Spinal cord (tissue), 10 donors: ENCODE measurements at places on chromosomes 3 and 15. TPM values are rescaled to one million over a fixed set of nuclear protein-coding genes. Genes with fewer than 3 reads are reported as not detected.

DNA sequence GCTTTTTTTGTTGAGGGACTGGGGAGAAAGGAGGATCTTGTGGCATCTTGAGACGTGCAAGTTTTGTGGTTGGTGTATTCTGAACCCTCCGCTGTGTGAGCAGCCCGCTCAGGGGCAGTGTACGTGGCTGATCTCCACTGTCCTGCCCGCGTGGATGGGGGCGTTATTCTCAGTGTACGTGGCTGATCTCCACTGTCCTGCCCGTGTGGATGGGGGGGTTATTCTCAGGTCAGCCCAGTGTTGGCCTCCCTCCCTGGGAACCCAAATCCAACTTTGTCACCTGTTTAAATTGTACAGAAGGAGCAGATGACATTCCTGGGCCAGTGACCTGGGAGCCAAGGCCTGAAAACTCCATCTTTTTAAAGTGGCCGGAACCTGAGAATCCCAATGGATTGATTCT is 84.0 kb downstream of the PGPEP1L start:
- no peak for DNase-seq
- peaks cover 17% of the 10 kb centered on the region for H3K4me1 ChIP-seq
- no peak overlapping the region for H3K27ac ChIP-seq
- H3K36me3 ChIP-seq, result peaks cover 37% of the 10 kb centered on the region
- H3K4me3 ChIP-seq, result no peak overlapping the region

- no peaks in the 10 kb centered on the region for H3K4me1 ChIP-seq
- DNase-seq, result no peak
- peaks cover 8% of the 10 kb centered on the region for H3K36me3 ChIP-seq
Measured at GRCh38 chr15:75036212-75036616, 12.8 kb downstream of the PPCDC start.

Gene APBA2
- 46.2 TPM for total RNA-seq

GRCh38 chr3:143064777-143065176 is 54.8 kb upstream of the CHST2 start:
- no peaks in the 10 kb centered on the region for H3K4me1 ChIP-seq
- no peak overlapping the region for H3K27ac ChIP-seq
- H3K27me3 ChIP-seq, result no peaks in the 10 kb centered on the region
- H3K36me3 ChIP-seq, result no peaks in the 10 kb centered on the region

DNA sequence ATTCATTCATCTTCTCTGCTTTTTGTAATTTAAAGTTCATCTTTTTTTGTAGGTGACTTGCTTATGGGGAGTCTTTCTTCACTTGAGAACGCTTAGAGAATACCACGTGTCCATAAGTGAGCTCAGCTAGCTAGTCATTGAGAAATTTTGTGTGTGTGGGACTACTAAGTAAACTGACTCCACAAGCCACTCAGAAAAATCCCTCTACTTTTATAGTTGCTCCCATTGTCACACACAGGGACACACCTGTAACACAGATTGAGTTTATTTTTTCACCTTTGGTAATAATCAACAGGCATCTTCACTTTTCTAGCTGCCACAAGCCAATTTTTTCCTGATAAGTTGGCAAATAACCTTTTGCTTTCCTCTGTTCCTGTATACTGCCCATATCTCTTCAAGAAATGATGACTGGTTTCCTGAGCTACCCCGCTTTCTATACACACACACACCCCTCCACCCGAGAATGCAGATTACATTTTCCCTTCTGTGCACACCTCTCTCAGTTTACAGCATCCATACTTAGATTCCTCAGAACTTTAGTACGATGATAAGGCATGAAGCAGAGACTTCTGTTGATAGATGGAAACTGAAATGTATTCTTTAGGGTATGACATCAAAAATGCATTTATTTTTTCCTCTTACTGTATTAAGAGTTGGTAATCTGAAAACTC is 4.6 kb downstream of the TSC22D2 start:
- H3K36me3 ChIP-seq, result peaks cover 4% of the 10 kb centered on the region
- peak; percentile 45 for DNase-seq
- peaks cover 4% of the 10 kb centered on the region for H3K4me1 ChIP-seq
- H3K27ac ChIP-seq, result no peak overlapping the region
- H3K27me3 ChIP-seq, result no peaks in the 10 kb centered on the region

GRCh38 chr3:72308641-72309040 is 523.7 kb upstream of the PROK2 start:
- H3K4me1 ChIP-seq, result peaks cover 23% of the 10 kb centered on the region
- DNase-seq, result no peak
- no peaks in the 10 kb centered on the region for H3K36me3 ChIP-seq
- H3K4me3 ChIP-seq, result no peak overlapping the region
- peaks cover 26% of the 10 kb centered on the region for H3K27me3 ChIP-seq

GRCh38 chr3:23114432-23114831 is 88.7 kb upstream of the UBE2E2 start:
- H3K4me1 ChIP-seq, result peaks cover 3% of the 10 kb centered on the region
- no peaks in the 10 kb centered on the region for H3K36me3 ChIP-seq
- no peaks in the 10 kb centered on the region for H3K27me3 ChIP-seq
- no peak overlapping the region for H3K4me3 ChIP-seq
- DNase-seq, result no peak
- no peak overlapping the region for H3K27ac ChIP-seq

DNA sequence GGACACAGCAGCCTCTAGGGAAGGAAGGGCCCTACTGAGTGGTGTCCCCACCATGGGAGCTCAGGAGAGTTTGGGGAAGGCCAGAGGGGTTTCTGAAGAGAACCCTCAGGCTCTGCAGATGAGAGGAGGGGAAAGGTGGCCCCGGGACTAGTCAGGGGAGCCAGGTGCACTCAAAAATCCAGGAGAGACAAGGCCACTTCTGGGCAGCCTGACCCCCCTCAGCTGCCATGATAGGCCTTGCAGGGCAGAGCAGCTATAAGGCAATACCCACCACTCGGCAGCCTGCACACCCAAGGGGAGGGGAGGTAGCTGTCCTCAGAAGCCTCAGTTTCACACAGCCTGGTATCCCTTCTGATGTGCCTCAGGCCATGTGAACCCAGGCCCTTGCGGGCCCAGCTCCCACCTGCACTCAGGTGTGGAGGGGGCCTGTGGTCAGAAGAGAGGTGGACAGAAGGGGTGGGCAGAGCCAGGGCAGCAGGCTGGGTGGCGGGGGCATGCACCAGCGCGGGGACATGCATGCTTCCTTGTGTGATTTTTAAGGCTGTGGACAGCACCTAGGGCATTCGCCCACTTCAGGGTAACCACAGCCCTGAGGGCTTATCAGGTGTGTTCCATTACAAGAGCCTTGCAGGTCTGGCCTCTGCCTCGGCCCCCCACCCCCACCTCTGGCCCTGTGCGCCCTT is 34.6 kb downstream of the SRPRB start:
- H3K27ac ChIP-seq, result no peak overlapping the region
- H3K27me3 ChIP-seq, result no peaks in the 10 kb centered on the region
- no peaks in the 10 kb centered on the region for H3K4me1 ChIP-seq
- peaks cover 67% of the 10 kb centered on the region for H3K36me3 ChIP-seq

- H3K27me3 ChIP-seq, result no peaks in the 10 kb centered on the region
- H3K4me1 ChIP-seq, result no peaks in the 10 kb centered on the region
- H3K27ac ChIP-seq, result no peak overlapping the region
- H3K36me3 ChIP-seq, result no peaks in the 10 kb centered on the region
- no peak for DNase-seq
- no peak overlapping the region for H3K4me3 ChIP-seq
Measured at GRCh38 chr15:99763827-99764226, 30.6 kb upstream of the LYSMD4 start.

Gene DISP2
- total RNA-seq, result 13.3 TPM

- no peak overlapping the region for H3K27ac ChIP-seq
- no peaks in the 10 kb centered on the region for H3K36me3 ChIP-seq
- no peak overlapping the region for H3K4me3 ChIP-seq
- H3K27me3 ChIP-seq, result no peaks in the 10 kb centered on the region
- DNase-seq, result no peak
Measured at GRCh38 chr3:102745881-102746280, 311.1 kb downstream of the ZPLD1 start.

Gene GATA2
- 0.99 TPM for total RNA-seq

DNA sequence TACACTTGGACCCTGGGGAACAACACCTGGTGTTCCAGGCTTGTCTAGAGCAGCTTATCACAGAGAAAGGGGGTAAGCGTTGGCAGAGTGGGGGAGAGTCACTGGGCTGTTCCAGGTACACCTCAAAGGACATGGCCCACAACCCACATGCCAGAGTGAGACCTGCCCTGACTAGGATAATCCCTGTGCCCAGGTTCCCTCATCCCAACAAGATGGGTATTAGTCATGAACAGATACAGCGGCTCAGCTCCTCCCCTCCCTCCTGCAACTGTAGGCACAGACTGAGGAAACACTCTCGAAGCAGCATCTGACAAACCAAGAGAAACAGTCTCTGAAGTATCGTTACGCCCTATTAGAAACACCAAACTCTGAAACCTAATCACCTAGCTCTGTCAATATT is 32.1 kb upstream of the RPS17 start:
- H3K36me3 ChIP-seq, result no peaks in the 10 kb centered on the region
- peak overlapping the region; percentile 20 for H3K27ac ChIP-seq
- no peak overlapping the region for H3K4me3 ChIP-seq

Gene CLDN16
- total RNA-seq, result 0.39 TPM

Gene ZCWPW2
- 1.6 TPM for total RNA-seq

DNA sequence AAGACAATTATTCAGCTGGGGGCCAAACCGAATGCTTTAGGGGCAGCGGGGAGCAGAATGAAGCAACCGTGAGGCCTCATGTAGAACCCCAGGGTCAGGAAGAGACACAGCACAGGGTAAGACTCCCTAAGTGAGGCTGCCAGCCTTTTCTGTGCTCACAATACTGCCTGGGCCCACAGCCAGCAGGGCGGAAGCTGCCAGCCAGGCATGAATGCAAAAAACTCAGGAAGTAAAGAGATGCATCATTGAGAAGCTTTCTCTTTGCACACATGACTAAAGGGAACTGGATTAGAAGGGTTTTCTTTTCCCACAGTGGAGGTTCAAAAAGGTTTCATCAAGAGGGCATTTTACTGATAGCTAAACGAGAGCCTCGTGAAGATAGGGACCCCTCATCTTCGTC is 33.3 kb downstream of the CA12 start:
- no peaks in the 10 kb centered on the region for H3K27me3 ChIP-seq
- H3K36me3 ChIP-seq, result peaks cover 6% of the 10 kb centered on the region
- DNase-seq, result peak; percentile 92
- H3K4me3 ChIP-seq, result no peak overlapping the region

- DNase-seq, result no peak
- no peaks in the 10 kb centered on the region for H3K36me3 ChIP-seq
- no peak overlapping the region for H3K4me3 ChIP-seq
Measured at GRCh38 chr15:95663156-95664100, 667.1 kb upstream of the NR2F2 start.

DNA sequence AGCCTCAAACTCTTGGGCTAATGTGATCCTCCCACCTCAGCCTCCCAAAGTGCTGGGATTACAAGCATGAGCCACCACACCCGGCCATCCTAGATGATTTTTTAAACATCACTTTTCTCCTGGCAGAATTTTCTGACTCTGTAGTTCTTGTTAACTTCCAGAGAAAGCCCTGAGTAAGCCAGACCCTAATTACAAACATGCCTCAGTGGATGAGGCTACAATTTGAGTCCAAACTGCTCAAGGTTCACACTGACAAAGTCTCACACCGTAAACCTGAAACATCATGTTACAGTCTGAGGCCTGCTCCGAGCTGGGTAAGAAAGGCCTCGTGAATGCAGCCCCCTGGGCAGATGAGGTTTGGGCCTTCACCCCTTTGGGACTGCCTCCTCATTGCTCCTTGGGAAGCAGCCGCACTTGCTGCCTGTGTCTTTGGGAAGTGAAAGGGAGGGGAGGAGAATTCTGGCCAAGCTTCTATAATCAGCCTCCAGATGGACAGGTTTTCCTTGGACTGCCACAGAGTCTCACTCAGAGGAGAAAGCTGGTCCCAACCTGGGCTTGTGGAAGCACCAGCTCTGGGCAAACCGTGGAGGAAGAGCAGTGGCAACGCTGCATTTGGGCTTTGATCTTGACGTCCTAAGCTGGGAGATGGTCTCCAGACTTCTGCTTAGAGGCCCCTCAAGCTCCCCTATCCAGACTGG is 46.0 kb downstream of the CA12 start:
- DNase-seq, result no peak
- H3K4me1 ChIP-seq, result peaks cover 14% of the 10 kb centered on the region
- H3K27me3 ChIP-seq, result no peaks in the 10 kb centered on the region
- no peak overlapping the region for H3K4me3 ChIP-seq
- no peak overlapping the region for H3K27ac ChIP-seq
- peaks cover 11% of the 10 kb centered on the region for H3K36me3 ChIP-seq

DNA sequence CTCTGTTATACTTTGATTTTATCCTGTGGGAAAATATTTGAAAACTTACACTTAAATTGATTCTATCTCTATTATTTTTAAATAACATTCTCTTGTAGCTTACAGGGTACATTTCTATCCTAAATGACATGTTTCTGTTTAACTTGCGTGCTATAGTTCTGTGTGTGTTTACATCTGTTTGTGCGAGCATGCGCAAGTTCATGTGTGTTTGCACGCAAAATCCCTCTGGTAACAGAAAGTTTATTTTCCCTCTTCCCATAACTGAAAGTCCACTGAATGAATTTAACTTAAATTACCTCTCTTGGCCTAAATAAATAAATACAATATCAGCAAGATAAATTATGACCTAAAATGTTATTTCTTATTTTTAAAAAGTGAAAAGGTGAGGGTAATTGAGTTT is 117.3 kb upstream of the NEO1 start:
- DNase-seq, result no peak
- H3K27ac ChIP-seq, result no peak overlapping the region

- peaks cover 9% of the 10 kb centered on the region for H3K36me3 ChIP-seq
- H3K27ac ChIP-seq, result no peak overlapping the region
- no peaks in the 10 kb centered on the region for H3K27me3 ChIP-seq
Measured at GRCh38 chr3:64546856-64547255, 140.9 kb downstream of the ADAMTS9 start.

Gene ATRIP
- 5.5 TPM for total RNA-seq

GRCh38 chr3:29314727-29315088 is 33.8 kb downstream of the RBMS3 start:
- no peaks in the 10 kb centered on the region for H3K36me3 ChIP-seq
- no peaks in the 10 kb centered on the region for H3K27me3 ChIP-seq
- no peak overlapping the region for H3K4me3 ChIP-seq
- no peak overlapping the region for H3K27ac ChIP-seq

Gene TIGIT
- total RNA-seq, result 0.10 TPM

Gene GOLGA8S
- total RNA-seq, result 0.39 TPM

Gene PLOD2
- 67.7 TPM for total RNA-seq

DNA sequence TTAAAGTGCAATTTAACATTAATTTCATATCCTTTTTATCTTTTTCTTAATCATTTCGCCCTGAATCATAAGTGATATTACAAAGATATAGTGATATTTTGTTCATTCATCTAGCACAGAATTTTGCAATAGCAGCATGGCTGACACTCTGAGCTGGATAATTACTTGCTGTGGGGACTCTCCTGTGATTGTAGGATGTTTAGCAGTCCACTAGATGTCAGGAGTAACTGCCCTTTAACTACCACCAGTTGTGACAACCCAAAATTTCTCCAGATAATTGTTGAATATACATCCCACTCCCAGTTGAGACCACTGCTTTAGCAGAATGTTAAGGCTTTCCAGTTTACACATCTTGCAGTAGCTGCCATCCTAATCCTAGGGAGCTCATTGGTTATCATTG is 196.8 kb upstream of the MBNL1 start:
- no peaks in the 10 kb centered on the region for H3K4me1 ChIP-seq
- H3K36me3 ChIP-seq, result no peaks in the 10 kb centered on the region
- DNase-seq, result no peak
- no peak overlapping the region for H3K27ac ChIP-seq
- H3K4me3 ChIP-seq, result no peak overlapping the region

- H3K4me3 ChIP-seq, result no peak overlapping the region
- no peaks in the 10 kb centered on the region for H3K27me3 ChIP-seq
- no peak for DNase-seq
- H3K4me1 ChIP-seq, result no peaks in the 10 kb centered on the region
Measured at GRCh38 chr3:111128884-111129283, 57.3 kb downstream of the NECTIN3 start.

- no peak overlapping the region for H3K4me3 ChIP-seq
- no peaks in the 10 kb centered on the region for H3K4me1 ChIP-seq
- DNase-seq, result no peak
- no peaks in the 10 kb centered on the region for H3K27me3 ChIP-seq
Measured at GRCh38 chr3:61774279-61774890, 213.0 kb downstream of the PTPRG start.
